ENCODE measurements at places on chromosomes 16 and 17. TPM values are rescaled to one million over a fixed set of nuclear protein-coding genes. Genes with fewer than 3 reads are reported as not detected.

The CYBA gene
- 29.1 TPM for total RNA-seq

The ZSCAN10 gene
- not detected for total RNA-seq

The MYH8 gene
- total RNA-seq = 1.1 TPM

The SPN gene
- 0.88 TPM for total RNA-seq

The TP53TG3F gene
- not detected for total RNA-seq

The RPAIN gene
- 66.7 TPM for total RNA-seq

The RCVRN gene
- total RNA-seq = not detected

The FA2H gene
- 0.41 TPM for total RNA-seq

The LAT gene
- total RNA-seq = 0.49 TPM

The MT4 gene
- total RNA-seq = not detected

- no peaks in the 10 kb centered on the region for H3K4me1 ChIP-seq
- H3K27me3 ChIP-seq = no peaks in the 10 kb centered on the region
- peak; percentile 61 for DNase-seq
- no peak overlapping the region for H3K27ac ChIP-seq
- H3K4me3 ChIP-seq = no peak overlapping the region
- H3K36me3 ChIP-seq = no peaks in the 10 kb centered on the region
Observed at GRCh38 chr16:11613381-11614303, 26.9 kb upstream of the LITAF start.

DNA sequence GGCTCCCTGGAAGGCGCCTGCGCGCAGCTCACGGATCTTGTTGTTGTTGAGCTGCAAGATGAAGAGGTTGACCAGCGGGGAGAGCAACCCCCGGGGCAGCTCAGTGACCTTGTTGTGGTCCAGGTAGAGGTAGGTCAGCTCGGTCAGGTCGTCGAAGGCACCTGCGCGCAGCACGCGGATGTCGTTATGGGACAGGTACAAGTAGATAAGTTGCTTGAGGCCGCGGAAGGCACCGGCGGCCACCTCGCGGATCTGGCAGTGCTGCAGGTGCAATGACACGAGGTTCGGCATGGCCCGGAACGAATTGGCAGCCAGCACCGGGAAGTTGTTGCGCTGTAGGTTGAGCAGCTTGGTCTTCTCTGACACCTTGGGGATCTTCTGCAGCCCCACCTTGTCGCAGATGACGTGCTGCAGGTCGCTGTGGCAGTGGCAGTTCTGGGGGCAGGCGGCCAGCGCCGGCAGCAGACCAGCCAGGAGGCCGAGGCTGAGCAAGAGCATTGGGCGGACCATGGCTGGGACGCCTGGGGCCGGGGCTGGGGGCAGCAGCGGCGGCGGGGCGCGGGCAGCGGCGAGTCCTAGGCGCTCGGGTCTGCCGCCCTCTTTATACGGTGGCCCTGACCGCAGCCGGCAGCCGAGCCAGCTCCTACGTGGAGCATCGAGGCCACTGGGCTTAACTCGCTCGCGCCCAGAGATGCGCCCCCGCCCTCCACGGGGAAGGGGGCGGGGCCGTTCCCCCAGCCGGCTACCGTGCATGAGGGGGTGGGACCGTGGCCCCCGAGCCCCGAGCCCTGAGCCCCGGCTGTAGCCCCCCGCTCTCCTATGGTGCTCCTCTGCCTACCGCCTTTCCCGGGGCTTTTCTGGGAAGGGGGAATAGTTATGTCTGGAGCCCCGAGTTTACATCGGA lies at the start of gene CHAD:
CHAD (minus strand) TSS at position 577 of the 904 bp plus-strand sequence; CDS start at position 510, 67 bp downstream.
- peaks cover 58% of the 10 kb centered on the region for H3K4me1 ChIP-seq
- H3K4me3 ChIP-seq = peak within 1 kb of the TSS; percentile 59
- H3K27ac ChIP-seq = peak within 1 kb of the TSS; percentile 72
- no peaks in the 10 kb centered on the region for H3K27me3 ChIP-seq
- no peak for DNase-seq

DNA sequence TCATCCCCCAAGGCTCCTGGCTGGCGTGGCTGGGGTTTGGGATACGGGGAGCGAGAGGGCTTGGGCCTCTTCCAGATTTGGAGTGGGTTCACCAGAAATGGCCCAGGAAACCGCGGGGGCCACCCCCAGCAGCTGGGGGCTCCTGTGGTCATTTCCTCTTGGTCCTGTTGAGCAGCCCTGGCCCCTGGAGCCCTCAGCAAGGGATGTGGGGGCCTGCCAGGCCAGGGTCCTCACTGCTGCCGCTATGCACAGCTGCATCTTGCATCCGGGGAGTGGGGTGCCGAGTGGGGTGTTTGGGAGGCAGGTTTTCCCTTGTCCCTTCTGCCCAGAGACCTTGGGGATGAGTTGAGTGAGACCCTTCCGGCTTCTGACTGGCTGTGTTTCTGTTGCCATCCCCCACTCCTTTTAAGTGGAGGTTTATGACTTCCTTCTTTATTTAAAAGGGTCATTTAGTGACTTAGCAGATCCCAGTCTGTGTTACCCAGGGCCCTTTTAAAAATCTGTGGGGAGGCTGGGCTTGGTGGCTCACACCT lies 319.8 kb downstream of the SEC14L1 start:
- no peaks in the 10 kb centered on the region for H3K36me3 ChIP-seq
- H3K4me3 ChIP-seq = no peak overlapping the region
- no peak for DNase-seq

DNA sequence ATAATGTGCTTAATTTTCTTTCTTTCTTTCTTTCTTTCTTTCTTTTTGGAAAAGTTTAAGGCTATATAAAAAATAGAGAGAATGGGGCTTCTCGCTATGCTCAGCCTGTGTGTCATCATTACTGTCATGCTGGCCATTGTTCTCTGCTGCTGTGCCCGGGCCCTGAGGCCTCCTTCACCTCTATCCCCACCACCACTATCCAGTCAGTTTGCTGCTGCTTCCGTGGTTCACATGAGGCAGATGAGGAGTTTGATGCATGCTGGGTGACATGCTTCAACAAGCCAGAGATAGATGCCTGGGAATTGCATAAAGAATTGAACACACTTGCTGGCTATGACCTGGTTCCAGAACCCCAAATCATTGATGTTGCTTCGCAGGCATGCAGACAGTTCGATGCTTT lies 36.3 kb downstream of the PITPNC1 start:
- H3K4me1 ChIP-seq = no peaks in the 10 kb centered on the region
- H3K36me3 ChIP-seq = no peaks in the 10 kb centered on the region
- H3K27me3 ChIP-seq = no peaks in the 10 kb centered on the region
- DNase-seq = no peak
- no peak overlapping the region for H3K4me3 ChIP-seq

- no peak overlapping the region for H3K4me3 ChIP-seq
- no peaks in the 10 kb centered on the region for H3K36me3 ChIP-seq
- H3K4me1 ChIP-seq = peaks cover 71% of the 10 kb centered on the region
- no peaks in the 10 kb centered on the region for H3K27me3 ChIP-seq
- no peak for DNase-seq
Observed at GRCh38 chr17:57920916-57921703, 34.1 kb downstream of the CUEDC1 start.

DNA sequence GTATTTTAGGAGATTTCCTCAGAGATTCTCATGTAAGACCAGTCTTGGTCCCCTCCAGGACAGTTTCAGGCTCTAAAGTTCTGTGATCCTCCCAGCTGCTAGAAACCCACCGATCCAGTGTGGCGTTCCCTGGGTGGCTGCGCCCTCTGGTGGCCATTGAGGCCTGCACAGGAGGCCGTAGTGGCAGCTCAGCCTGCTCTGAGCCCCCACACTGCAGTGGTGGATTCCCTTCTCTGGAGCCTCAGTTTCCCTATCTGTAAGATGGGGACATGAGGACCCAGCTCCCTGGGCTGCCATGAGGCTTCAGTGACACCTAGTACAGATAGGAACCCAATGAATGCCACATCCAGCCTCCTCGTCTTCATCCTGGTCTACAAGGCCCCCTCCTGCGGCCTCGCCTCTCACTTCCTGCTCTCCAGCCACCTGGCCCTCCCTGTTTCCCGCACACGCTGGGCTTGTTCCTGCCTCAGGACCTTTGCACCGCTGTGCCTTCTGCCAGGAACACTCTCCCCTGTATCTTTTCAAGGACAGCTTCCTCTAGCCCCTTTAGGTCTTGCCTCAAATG lies 16.5 kb downstream of the CCDC102A start:
- H3K4me1 ChIP-seq = no peaks in the 10 kb centered on the region
- no peaks in the 10 kb centered on the region for H3K27me3 ChIP-seq
- H3K27ac ChIP-seq = no peak overlapping the region

DNA sequence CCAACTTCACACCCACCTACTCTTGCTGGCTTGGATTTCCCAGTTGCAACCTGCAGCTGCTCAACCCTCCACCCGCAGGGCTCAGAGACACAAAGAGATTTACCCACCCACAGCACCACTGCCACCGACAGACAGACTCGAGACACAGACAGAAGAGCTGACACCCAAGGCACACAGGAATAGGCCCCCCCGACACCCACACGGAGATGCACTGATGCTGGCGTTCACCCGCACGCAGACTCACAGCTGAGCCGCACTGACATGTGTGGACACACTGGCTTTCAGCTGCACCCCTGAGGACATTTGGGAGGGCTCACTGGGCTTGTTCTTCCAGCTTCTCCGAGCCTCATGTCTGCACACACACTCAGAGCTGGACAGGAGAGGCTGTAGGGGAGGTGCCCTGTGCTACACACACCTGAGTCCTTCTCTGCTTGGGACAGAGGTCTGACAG lies 8.2 kb downstream of the STX1B start:
- H3K4me3 ChIP-seq = no peak overlapping the region
- H3K27me3 ChIP-seq = no peaks in the 10 kb centered on the region
- no peak overlapping the region for H3K27ac ChIP-seq
- no peaks in the 10 kb centered on the region for H3K36me3 ChIP-seq

DNA sequence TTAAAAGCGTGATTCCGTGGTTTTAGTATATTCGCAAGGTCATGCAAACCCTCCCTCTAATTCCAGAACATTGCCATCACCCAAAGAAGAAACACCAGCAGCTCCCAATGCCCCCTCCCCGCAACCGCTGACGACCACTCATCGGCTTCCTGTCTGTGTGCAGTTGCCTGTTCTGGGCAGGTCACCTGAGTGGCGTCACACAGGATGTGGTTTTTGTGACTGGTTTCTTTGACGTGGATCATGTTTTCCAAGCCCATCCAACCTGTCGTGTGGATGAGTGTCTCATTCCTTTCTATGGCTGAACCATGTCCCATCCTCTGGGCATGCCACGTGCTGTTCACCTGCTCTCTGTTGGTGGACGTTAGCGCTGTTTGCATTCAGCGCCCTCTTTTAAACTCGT lies 8.2 kb upstream of the ATP2C2 start:
- H3K4me3 ChIP-seq = no peak overlapping the region
- no peaks in the 10 kb centered on the region for H3K36me3 ChIP-seq
- H3K4me1 ChIP-seq = no peaks in the 10 kb centered on the region
- H3K27me3 ChIP-seq = no peaks in the 10 kb centered on the region
- no peak for DNase-seq
- H3K27ac ChIP-seq = no peak overlapping the region

DNA sequence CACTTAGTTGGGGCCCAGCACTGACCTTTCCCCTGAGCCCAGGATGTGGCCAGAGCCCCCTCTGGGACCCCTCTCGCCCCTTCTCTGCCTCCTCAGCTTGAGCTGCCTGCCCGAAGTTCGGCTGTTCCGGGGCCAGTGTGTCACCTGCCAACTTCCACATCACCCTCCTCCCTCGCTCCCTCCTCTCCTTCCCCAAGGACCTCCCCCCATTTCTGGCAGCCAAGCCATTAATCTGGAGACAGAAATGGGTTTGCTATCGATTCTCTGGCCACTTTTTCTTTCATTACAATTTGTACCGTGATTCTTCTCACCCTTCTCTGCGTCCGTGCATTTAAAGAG lies 8.8 kb upstream of the ADAM11 start:
- no peak overlapping the region for H3K4me3 ChIP-seq
- DNase-seq = no peak
- no peaks in the 10 kb centered on the region for H3K36me3 ChIP-seq
- H3K27ac ChIP-seq = no peak overlapping the region

GRCh38 chr16:3212006-3212405 lies 23.0 kb downstream of the ZNF200 start:
- no peaks in the 10 kb centered on the region for H3K4me1 ChIP-seq
- H3K4me3 ChIP-seq = no peak overlapping the region
- no peak for DNase-seq
- H3K27me3 ChIP-seq = no peaks in the 10 kb centered on the region

GRCh38 chr16:4265676-4266075 lies 7.1 kb downstream of the TFAP4 start:
- DNase-seq = no peak
- H3K27ac ChIP-seq = no peak overlapping the region
- peaks cover 10% of the 10 kb centered on the region for H3K36me3 ChIP-seq
- H3K4me3 ChIP-seq = no peak overlapping the region
- peaks cover 25% of the 10 kb centered on the region for H3K4me1 ChIP-seq
- no peaks in the 10 kb centered on the region for H3K27me3 ChIP-seq

- no peaks in the 10 kb centered on the region for H3K27me3 ChIP-seq
- H3K4me3 ChIP-seq = no peak overlapping the region
- H3K27ac ChIP-seq = no peak overlapping the region
- peaks cover 9% of the 10 kb centered on the region for H3K4me1 ChIP-seq
Observed at GRCh38 chr16:47511882-47512281, 50.8 kb downstream of the PHKB start.

DNA sequence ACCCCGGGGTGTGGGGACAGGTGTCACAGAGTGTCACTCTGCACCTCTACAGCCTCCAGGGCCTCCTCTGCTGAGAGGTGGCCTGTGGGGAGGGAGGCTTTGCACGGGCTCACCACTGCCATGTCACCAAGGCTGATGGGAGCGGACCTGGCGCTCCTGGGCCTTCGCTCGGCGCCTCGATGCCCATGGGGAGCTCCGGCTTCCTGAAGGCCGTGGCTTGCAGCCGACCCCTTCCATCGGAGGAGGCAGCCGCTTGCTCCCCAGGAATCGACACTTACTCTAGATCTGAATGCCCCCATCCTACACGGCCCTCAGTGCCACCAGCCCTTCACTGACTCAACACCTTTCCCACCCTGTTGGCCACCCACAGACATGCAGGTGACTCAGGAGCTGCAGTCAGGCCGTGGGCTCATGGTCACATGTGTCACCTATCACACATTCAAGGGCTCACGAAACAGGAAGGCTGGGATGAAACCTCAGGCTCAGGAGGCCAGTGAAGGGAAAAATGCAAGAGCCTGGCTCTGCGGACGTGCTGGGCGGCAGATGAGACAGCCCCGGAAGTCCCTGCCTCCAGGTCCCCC lies 11.9 kb downstream of the LGALS3BP start:
- no peaks in the 10 kb centered on the region for H3K27me3 ChIP-seq
- H3K4me3 ChIP-seq = no peak overlapping the region
- no peak for DNase-seq
- no peak overlapping the region for H3K27ac ChIP-seq
- H3K4me1 ChIP-seq = peaks cover 9% of the 10 kb centered on the region
- H3K36me3 ChIP-seq = no peaks in the 10 kb centered on the region

GRCh38 chr16:13480801-13481200 lies 439.2 kb upstream of the ERCC4 start:
- no peak overlapping the region for H3K27ac ChIP-seq
- no peaks in the 10 kb centered on the region for H3K36me3 ChIP-seq
- H3K27me3 ChIP-seq = no peaks in the 10 kb centered on the region
- no peaks in the 10 kb centered on the region for H3K4me1 ChIP-seq
- DNase-seq = no peak
- H3K4me3 ChIP-seq = no peak overlapping the region

DNA sequence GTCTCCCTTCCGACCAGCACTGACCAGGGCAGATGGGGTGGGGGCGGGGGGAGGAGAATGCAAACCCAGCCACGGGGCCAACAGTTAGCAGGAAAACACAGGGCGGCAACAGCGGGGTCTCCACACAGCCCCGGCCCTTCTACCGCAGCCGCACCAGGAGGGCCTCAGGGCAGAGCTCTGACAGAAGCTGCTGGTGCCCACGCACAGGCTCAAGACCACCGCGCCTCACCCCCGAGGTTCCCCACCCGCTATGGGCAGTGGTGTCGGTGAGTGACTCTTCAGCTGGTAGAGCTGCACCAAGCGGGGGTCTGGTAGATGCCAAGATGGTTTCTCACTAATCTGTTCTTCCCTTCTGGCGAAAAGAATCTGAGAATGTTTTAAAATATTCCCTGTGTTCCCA lies 16.1 kb downstream of the HAGH start:
- no peaks in the 10 kb centered on the region for H3K36me3 ChIP-seq
- no peak overlapping the region for H3K27ac ChIP-seq
- H3K4me3 ChIP-seq = no peak overlapping the region
- no peaks in the 10 kb centered on the region for H3K27me3 ChIP-seq
